MV-4-11 (cell line): ENCODE measurements at places on chromosomes 3 and 15.
A peak's percentile ranks its signal among the peaks of the same experiment; 100 is the strongest.

- DNase-seq: peak; percentile 67
Measured at GRCh38 chr3:119894195-119894594, 112.3 kb downstream of the NR1I2 start.

GRCh38 chr15:71800190-71800589, 10.2 kb upstream of the NR2E3 start:
- no peak for DNase-seq

- DNase-seq: peak; percentile 29
Measured at GRCh38 chr3:195859061-195859845, 47.5 kb upstream of the MUC4 start.

DNA sequence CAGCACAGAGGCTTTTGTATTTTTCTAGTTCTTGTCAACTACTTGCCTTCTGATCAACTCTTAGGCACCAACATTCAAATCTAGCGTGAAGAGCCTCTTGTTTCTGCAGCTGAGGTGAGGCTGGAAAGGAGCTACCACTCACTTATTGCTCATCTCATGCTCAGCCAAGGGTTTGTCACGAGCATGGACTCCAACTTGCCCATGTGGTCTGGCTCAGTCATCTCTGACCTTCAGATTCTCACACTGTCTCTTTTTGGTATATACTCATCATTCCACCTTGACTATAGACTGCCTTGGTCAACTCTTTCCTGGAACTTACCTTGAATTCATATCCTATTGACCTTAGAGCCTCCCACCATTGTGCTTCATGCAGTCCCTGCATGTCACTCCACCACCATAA, 5.2 kb upstream of the GJD2 start:
- no peak for DNase-seq

DNA sequence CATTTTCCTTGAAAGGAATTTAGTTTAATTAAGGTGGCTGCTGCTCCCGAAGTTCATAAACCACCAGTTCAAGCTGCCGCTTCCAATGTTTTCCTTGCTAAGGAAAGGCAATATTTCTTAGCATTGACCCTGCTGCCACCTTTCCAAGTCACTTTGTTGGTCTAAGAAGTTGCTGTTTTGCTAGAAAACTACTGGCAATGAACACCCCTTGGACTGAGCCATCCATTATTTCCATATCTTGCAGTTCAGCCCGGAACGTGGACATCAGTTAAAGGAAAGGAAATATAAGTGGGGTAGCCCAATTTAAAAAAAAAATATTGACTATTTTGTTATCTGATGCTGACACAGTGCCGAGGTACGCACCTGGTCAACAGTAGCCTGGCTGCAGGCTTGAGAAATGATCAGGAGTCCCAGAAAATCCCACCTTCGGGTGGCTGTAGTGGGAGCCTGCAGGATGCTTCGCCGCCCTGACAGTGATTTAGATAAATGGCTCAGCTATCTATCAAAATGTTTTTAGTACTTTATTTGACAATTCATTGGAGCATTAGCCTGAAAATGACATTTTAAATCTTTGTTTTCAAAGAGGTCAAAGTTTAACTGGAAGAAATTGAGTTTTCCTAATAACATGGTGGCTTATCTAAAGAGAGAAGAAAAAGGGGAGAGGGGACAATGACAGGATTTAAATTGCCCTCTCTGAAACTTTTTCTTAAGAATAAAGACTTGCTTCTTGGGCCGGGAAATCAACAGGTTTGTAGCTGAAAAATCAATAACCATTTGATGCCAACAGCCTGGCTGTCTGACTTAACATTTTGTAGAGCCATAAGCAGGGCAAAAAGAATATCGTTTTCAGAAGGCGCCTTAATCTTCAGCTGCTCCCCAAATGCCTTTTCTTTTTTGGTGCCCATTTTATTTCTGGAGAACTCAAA, 1.6 kb downstream of the RARB start:
- no peak for DNase-seq

- DNase-seq: peak; percentile 96
Measured at GRCh38 chr3:171984883-171985282, 54.5 kb upstream of the FNDC3B start.

- DNase-seq: no peak
Measured at GRCh38 chr3:57855281-57855680, 99.2 kb downstream of the SLMAP start.

DNA sequence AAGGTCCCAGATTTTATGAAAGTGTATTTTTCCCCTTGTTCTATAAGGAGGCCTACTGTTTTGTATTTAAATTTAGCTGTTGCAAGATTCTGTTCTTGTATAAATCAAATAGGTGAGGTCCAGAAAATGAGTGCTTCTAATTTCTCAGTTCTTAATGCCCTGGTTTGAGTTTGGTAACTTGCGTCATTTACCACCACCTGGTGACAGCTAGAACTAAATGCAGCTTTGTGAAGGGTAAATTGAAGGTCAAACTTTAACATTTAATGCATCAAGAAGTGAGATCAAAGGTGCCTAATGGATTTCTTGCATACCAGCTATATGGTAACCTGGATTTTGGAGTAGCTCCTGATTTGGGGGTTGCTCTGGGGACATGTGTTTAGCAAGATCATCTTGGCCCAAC, 50.7 kb upstream of the POLR2M start:
- DNase-seq: no peak

DNA sequence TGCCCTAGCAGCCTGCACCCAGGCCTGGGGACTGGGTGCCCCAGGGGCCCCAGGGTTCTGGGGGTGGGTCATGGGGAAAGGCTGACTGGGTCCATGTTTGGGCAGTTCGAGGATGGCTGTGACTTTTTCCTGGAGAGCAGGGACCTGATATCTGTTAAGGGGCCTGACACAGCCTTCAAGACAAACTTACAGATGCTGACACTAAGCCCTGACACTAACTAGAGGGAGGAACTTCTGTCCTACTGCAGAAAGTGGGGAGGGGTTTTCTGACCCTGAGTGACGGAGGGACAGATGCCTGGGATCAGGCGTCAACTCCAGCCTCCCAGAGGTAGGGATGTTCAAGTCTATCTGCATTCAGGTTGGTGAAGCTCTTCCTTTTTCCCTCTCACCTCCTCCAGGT, 45.0 kb upstream of the SLC6A11 start:
- DNase-seq: no peak

DNA sequence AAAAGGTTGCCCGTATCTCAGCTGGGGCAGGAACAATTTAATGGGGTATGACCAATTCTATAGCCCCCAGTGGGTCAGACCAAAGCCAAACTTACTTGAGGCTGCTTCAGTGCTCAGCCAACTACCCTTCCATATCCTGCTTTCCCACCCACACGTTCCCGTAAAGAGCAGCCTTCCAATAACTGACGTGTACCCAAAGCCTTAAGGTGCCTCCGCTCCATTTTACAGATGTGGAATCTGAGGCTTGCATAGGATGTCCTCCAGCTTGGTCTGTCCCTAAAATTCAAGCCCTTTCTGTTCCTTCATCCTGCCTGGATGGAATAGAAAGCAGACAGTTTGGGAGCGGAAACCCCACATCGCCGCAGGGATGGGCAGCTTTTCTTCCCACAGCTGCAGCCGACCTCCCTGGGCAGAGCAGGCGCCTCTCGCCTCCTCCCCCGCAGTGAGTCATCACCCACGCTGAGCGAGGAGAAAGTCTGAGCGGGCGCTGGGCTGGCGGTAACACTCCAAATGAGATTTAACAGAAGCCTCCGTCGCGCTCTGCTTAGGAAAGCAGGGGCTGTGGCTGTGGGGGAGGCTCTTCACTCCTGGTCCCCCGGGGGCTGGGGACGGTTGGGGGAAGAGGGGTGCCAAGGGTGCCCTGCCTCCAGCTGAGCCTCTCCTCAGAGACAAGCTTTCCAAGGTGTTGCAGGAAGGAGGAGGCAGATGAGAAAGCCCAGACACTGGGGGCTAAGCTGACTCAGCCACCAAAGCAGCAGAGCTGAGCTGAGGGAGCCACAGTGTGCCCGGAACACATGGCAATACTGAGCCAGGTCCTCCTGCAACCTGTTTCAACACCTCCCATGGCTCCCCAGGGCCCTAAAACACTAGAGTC, 57.8 kb upstream of the HRH1 start:
- peak; percentile 87 for DNase-seq

GRCh38 chr3:114176890-114177289, 2.0 kb downstream of the DRD3 start:
- no peak for DNase-seq

DNA sequence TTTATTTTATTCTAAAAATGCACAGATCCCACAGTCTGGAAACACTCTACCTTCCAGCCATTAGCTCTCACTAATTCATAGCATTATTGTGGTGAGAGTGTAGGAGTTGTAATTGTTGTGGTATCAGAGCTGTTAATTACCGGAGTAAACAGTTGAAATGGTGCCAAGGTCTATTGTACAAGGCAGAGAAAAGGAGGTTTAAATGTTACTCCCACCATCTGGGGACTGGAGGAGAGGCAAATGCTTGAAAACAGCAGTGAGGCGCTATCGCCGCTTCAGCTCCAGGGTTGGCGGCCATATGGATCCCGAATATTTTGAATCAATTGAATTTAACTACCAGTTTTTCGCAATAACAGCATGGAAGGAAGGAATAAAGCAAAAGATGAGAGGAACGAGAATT, 113.1 kb upstream of the C15orf61 start:
- no peak for DNase-seq

DNA sequence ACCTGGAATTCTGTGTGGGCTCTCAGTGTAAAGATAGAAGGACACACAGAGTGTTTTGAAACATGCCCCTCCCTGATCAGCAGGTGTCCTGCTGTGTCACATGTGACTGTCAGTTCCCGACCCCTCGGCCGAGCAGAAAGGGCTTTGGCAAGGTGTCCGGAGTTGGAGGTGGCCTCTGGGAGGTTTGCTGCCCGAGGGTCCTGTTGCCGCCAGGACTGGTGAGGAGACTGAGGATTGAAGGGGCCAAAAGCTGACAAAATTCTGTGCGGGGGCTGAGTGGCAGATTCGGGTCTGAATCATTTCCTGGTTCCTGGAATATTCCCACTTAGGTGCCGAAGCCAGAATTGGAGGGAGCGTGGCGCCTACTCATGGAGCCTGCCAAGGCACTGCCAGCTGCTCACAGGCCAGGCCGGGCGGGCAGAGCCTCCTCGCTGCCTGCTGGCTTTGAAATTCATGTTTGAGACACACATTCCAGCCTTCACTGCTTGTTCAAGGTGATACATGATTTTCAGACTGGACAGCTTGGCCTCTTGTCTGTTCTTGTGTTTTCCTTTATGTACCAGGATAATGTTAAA, 83.8 kb downstream of the APBA2 start:
- DNase-seq: no peak

- no peak for DNase-seq
Measured at GRCh38 chr3:145951441-145951840, 209.5 kb downstream of the PLOD2 start.

DNA sequence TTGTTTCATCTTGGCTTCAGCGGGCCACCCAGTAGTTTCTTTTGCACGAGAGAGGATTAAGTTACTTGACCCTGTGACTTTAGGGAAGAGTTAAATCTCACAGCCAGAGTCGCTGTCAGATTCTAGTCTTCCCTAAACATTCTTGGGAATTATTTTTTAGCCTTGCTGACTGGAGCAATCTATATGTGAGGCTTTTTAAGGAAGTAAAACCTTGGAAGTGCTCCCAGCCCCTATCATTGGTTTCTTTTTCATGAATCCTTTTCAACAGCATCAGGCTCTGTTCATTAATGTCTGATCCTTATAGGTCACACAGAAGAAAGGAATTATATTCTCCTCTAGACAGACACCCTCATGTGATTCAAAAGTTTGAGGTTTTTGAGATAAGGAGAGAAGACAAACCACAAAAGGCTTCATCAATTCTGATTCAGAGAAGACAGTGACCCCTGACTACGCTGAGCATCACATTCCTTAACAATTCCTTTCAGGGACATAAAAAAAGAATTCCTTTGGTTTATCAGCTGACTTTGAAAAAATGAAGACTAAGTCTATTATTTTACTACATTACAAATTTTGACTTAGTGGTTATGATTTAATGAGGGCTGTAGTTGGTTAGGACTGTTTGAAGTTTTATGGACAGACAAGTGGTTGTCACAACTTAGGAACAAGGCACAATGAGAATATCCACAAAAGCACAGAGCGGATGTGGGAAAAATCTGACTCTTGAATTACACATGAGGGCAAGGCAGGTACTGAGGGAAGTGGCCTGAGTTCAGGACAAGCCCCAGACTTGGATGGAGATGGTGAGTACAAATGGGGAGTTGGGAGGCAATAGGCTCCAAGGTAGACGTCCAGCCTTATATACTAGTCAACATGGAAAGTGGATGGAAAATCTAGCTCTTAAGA, 171.1 kb upstream of the STT3B start:
- no peak for DNase-seq

- DNase-seq: peak; percentile 46
Measured at GRCh38 chr15:74835312-74835823, 7.6 kb downstream of the ULK3 start.

DNA sequence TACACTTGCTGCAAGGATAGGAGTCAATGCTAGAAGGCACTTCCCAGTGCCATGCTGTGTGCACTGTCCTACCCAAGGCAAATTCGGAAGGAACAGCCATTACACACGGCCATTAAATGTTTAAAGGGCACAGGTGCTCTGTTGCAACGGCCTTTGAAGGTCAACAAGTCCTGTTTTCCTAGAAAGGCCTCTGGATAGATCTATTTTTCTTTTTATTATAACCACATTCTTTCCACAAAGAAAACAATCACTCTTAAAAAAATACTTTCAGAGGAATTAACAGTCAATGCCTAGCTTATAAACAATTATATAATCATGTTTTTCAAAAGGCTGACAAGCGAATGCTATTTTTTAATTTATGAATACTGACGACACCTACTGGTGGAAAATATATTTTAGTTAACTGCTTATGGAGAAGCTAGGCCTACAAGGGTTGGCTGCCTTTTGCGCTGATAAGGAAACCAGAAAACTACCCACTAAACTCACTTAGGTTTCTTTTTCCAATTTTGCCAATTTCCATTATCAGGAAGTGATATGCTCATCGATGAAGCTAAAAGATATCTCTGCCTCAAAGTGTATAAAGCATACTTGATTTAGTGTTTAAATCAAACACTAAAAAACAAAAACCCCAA, 2.4 kb downstream of the ARHGEF3 start:
- peak; percentile 77 for DNase-seq

DNA sequence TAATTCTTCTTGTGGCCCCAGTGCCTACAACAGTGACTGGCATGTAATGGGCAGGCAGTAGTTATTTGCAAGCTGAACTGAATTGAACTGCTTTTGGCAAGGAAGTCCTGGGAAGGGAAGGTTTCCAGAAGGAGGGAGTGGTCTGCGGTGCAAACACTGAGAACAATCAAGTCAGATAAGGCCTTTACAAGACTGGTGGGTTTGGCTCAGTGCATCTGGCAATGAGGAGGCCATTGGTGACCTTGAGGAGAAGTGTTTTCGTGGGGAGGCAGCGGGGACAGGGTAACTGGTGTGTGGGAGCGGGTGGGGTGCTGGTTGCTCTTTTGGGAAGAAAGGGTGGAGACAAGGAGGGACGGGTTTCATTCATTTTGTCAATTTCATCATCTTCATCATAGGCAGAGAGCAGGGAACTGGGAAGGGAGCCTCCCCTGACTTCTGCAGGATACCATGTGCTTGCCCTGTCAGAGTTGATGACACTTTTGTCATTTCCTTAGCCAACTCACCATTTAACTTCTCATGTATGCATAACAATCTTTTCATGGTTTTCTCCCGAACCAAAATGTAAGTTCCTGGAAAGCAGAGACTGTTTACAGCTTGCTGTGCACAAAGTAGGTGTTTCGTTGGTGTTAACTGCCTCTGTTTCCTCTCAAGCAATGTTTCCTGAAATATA, 8.4 kb upstream of the EHD4 start:
- DNase-seq: no peak
